Omental fat pad (tissue), 4 donors: ENCODE measurements at places on chromosomes 1 and 21.

DNA sequence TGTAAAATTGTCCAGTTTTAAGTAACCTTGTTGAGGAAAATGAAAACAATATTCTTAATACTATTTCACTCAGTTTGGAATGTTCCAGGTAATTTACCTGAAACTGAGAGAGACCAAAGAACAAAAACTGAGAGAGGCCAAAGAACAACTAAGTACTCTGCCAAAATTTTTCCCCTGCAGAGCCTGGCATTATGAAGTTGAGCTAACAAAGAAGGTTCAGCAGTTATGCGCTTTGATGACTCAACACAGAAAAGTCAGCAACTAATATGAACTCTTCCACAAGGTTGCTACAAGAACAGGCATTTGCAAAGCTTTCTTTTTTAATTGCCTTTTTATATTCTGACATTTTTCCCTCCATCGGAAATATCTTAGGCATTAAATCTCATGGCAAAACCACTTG lies 270.9 kb downstream of the CHRM3 start:
- DNase-seq, result no peak

DNA sequence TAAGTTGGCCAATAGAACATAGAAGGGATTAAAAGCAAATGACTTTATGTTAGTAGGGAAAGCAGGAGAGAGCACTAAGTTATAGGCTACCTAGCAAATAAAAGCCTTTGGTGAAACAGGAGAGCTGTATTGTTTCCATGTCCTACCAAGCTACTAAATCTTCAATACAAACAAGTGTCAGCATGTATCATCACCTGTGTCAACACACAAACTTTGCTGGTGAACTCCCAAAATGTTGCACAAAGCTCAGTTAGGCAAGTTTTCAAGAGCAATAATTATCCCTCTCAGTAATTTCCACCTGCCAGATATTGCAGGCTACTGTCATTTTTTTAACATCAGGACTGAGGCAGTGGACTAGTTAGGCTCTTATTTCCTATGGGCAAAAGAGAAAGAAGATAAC lies 77.7 kb upstream of the ADAM30 start:
- no peak for DNase-seq

GRCh38 chr1:245645894-245646293 lies 491.1 kb downstream of the KIF26B start:
- DNase-seq, result no peak

GRCh38 chr1:214066936-214067335 lies 79.2 kb downstream of the PROX1 start:
- no peak for DNase-seq

GRCh38 chr1:13694886-13695684 lies 4.9 kb upstream of the PRDM2 start:
- DNase-seq, result no peak

DNA sequence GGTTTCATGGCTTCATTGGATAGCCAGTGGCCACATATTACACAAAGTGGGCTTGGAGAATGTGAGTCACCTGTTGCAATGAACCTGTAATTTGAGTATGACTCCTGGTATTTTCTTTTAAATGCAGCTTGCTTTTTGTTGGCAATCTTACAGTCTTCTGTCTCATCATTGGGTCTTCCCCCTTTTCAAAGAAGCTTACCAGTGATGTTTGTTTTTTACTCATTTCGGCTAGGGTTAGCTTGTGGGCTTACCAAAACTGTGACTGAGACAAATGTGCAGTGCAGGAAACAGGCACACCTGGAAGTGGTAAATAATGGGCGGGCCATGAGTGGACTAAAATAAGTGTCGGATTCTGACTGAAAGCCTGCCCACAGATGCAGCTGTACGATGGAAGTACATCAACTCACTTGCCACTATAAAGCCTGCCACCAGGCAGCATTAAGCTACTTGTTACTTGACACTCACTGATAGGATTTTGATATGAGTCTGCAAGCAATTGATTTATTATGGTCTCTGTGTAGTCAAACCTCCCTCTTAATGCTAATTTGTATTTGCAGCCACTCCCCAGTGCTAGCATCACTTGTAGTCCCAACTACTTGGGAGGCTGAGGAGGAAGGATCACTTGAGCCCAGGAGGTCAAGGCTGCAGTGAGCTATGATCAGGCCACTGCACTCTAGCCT lies 4.2 kb downstream of the HHAT start:
- no peak for DNase-seq

GRCh38 chr21:33367309-33367973 lies 35.8 kb upstream of the IFNGR2 start:
- no peak for DNase-seq

GRCh38 chr21:17575076-17575475 lies 37.6 kb downstream of the BTG3 start:
- no peak for DNase-seq

DNA sequence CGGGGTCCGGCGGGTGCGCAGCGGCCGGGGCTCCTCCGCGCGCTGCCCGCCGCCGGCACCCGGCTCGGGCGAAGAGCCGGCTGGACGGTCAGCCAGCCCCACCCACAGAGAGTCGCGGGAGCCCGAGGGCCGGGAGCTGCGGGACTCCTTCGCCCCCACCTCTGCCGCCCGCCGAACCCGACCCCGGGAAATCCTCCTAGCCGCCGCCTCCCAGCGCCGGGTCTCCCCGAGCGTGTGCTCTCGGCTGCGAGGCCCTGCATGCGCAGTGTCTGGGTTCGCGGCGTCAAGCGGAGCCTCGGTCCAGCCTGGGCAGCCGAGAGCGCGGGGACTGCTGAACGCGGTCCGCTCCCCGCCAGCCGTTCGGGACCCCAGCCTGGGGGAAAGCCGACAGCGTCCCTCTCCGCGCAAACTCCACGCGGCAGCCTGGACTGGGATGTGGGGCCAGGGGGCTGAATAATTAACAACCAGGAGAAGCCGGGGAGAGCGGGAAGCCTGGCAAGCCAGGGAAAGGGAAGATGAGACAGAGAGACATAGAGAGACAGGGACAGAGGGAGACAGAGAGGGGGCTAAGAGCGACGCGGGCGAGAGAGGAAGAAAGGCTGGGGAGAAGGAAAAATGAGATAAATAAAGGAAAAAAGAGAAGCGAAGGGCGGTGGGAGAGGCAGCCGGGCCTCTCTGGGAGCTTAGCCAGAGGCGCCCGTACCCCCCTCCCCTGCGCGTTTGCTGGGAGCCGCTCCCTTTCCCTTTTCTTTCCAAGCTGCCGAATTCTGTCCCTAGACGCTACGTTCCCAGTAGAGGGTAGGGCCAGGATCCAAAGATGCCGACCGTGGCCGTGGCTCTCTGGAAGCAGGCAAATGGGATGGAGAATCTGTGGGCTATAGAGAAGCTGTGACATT lies 64.2 kb downstream of the MEF2D start:
- DNase-seq, result no peak

DNA sequence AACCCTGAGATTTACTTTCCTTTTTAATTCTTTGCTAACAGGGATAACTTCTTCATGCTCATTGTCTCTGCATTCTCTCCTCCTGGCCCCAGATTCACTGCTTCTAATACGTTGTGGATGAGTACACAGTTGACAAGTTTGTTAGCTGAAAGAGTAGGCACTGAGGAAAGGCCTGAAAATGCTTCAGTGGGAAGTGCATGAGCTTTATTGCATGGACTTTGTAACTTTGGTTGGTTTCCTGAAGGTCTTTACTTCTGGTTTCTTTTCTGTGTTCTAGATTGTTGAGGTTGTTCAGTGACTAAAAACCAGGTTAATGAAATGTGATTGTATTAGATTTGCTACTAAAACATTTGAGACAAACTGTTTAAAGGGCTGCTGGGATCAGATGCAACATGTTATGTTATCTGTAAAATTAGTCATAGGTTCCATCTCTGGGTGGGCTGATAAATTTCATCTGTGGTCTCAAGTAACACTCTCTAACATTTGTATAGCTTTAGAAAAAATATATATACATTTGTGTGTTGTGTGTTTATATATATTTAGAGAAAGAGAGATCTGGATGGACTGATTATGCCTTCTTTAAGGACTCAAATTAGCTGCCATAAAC lies 19.1 kb downstream of the LRIG2 start:
- no peak for DNase-seq

GRCh38 chr1:110582378-110582777 lies 23.8 kb downstream of the KCNA2 start:
- DNase-seq, result no peak

GRCh38 chr1:206955476-206956451 lies 9.5 kb upstream of the PIGR start:
- no peak for DNase-seq

- DNase-seq, result no peak
Measured at GRCh38 chr1:111141245-111142220, 1.5 kb downstream of the CEPT1 start.

- DNase-seq, result no peak
Measured at GRCh38 chr1:227215863-227216510, 102.3 kb downstream of the CDC42BPA start.

DNA sequence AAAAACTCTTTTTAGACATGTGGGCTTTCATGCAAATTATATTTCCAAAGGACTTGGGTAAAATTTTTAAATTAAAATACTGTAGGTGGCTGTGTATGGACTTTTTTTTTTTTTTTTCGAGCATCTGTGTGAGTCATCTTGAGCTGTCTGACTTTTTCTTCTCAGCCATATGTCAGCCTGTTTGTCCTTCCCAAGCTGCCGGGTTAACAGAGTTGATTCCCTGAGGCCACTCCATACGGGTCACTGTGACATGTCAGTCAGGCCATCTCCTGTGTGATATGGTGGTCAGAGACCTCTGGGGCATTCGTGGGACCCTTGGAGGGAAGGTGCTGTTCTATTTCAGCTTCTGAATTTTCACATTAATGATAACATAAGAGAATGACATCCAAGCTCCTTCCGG lies 148.3 kb downstream of the KCNJ6 start:
- no peak for DNase-seq

DNA sequence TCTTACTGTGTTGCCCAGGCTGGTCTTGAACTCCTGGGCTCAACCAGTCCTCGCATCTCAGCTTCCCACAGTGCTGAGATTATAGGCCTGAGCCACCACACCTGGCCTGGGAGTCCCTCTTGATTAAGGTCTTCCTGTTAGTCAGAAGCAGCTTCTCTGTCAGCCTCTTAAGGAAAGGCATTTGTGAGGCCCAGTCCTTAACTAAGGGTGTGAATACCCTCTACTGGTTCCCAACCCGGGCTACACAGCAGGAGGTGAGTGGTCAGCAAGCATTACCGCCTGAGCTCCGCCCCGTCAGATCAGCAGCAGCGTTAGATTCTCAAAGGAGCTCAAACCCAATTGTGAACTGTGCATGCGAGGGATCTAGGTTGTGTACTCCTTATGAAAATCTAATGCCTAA lies 117.2 kb downstream of the DYRK1A start:
- no peak for DNase-seq

DNA sequence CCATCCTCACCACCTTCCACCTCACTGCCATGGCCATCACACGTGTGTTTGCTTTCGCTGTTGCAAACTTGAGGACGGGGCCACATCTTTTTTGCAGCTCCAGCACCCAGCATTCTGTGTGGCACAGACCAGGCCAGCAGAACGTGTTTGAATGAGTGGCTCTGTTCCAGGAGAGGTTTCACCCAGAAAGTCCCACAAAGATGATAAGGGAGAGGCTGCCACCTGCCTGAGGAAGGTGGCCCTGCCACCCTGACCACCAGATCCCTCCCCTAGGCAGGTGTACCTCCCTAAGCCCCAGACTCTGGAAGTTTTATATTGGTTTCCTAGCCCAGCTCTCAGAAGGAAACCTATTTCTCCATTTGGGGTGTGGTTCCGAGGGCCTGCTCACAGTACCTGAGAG lies 252.1 kb downstream of the KAZN start:
- DNase-seq, result no peak

GRCh38 chr1:70874818-70875217 lies 172.8 kb downstream of the PTGER3 start:
- DNase-seq, result no peak

GRCh38 chr1:160167056-160167455 lies 15.7 kb downstream of the ATP1A4 start:
- DNase-seq, result no peak

DNA sequence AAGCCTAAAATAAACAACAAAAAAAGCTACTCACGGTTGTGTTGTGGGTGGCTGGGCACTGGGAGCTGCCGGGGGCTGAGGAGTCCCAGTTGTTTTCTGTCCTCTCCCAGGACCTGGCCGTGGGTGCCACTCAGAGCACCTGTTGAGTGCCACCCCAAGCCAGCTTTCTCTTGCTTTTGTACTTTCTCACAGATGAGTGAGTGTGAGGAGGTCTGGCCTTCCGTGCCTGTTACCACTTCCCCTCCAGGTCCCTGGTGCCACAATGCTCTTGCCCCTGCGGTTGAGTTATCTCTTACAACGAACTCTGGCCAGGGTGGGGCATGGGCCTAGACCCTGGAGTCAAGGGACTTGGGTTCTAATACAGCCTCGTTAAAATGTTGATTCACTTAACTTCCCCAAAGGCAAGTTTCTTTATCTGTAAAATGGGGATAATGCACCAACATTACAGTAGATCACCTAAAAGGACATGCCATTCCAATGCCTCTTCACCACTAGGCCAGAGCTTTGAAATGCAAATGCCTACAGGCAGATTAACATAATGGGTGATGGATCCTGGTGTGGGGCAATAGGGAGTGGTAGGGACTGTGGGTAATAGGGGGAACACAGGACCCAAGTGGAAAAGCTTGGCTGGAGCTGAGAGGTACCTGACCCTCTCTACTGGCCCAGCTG lies at the start of gene CNR2:
Gene CNR2, minus strand, starts transcription at position 151 of the 669 bp plus-strand sequence. CDS start 37,745 bp downstream, outside the sequence.
- no peak for DNase-seq

- DNase-seq, result no peak
Measured at GRCh38 chr1:208565756-208566440, 321.7 kb upstream of the PLXNA2 start.

- DNase-seq, result no peak
Measured at GRCh38 chr1:68119445-68119844, 69.0 kb upstream of the DIRAS3 start.

GRCh38 chr1:233916706-233917105 lies 12.2 kb downstream of the SLC35F3 start:
- no peak for DNase-seq

GRCh38 chr21:43865540-43866259 lies 677 bp downstream of the AGPAT3 start:
- DNase-seq, result peak; percentile 35

- DNase-seq, result peak; percentile 39
Measured at GRCh38 chr1:161082996-161083747, 6.2 kb downstream of the NECTIN4 start.

GRCh38 chr1:165342587-165342986 lies 13.9 kb downstream of the LMX1A start:
- DNase-seq, result no peak

- DNase-seq, result no peak
Measured at GRCh38 chr1:113109908-113110554, 37.0 kb downstream of the LRIG2 start.

GRCh38 chr1:22127248-22127647 lies 15.6 kb downstream of the WNT4 start:
- DNase-seq, result no peak

DNA sequence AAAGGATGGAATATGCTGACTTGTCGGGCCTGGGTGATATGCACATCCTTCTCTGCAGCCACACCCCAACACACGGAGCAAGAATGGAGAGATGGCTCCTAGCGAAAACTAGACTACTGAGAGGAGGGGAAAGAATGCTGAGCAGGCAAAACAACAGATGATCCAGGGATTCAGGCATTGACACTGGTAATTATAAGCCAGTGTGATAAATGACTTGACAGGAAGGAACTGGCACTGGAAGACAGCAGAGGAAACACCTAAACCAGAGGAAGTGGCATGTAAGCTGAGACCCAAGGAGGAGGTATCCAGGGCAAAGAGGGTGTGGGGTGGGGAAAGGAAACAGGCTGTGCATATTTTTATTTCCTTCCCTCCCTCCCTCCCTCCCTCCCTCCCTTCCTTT lies 31.7 kb upstream of the KHDRBS1 start:
- DNase-seq, result no peak

GRCh38 chr1:162687870-162688269 lies 55.6 kb downstream of the DDR2 start:
- DNase-seq, result no peak
